T-helper 22 cell (primary cell): ENCODE measurements at places on chromosomes 5 and 9.

DNA sequence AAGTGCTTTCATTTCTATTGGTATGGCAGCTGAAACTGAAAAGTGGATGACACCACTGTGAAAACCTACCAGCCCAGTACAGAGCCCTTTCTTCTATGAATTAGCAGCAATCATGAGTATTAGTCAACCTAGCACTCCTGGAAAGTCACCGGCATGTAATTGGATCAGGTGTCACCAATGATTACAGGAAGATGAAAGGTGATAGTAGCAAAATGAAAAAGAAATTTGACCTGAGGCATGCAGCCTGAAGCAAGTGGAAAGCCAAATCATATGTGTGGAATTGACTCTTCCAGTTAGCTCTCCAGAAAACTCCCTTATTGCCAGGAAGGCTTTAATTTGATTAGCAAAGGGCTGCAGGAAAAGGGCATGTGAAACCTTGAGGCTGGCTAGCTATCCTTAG is 81.2 kb upstream of the NAA35 start:
- DNase-seq: no peak

DNA sequence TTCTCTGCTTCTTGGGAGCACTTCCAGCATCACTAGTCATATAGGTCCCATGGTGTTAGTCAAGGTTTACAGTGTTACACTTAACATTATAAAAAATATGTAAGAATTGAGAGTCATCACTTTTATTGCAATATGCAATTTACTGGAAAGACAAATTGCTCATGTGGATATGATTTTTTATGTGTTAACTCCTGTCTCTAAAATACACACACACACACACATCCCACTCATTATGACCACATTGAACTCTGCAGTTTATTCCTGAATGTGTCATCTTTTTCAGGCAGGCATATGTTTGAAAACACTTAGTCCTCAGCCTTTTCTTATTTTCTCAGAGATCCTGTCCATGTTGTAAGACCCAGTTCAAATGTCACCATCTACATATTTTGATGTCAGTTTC is 148.5 kb upstream of the MRPS30 start:
- no peak for DNase-seq

DNA sequence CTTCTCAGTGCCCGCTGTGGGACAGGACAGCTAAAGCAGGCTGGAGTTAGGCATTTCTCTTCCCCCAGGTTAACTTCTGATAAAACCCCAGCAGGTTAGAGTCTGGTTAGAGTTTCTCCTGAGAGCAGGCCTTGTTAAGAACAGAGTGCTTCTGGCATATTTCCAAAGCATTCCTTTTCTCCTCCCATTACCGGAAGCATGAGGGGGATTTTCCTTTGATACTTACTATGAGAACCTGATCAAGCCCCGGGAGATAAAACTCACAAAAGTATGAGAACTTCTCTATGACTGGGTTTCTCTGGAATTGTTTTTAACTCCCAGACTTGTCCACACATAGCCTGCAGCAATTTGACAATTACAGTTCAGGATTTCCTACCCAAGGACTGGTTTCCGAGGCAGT is 77.4 kb upstream of the MAST4 start:
- no peak for DNase-seq

DNA sequence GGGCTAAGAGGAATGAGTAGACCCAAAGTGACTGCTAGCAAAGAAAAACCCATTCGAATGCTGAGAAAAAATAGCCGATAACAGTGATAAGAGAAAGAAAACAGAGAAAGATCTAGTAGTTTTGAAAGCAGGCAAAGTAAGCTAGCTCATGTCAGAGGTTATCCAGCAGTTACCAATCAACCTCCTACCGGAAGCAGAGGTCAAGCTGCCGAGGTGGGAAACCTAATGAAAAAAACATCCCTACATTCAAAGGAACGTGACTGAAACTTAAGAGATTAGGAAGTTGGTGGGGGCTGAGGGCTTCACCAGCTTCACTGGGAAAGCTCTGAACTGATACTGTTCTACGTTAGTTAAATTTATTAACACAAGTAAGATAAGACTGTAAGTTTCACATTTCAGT is 32.6 kb downstream of the SSBP2 start:
- DNase-seq: no peak

DNA sequence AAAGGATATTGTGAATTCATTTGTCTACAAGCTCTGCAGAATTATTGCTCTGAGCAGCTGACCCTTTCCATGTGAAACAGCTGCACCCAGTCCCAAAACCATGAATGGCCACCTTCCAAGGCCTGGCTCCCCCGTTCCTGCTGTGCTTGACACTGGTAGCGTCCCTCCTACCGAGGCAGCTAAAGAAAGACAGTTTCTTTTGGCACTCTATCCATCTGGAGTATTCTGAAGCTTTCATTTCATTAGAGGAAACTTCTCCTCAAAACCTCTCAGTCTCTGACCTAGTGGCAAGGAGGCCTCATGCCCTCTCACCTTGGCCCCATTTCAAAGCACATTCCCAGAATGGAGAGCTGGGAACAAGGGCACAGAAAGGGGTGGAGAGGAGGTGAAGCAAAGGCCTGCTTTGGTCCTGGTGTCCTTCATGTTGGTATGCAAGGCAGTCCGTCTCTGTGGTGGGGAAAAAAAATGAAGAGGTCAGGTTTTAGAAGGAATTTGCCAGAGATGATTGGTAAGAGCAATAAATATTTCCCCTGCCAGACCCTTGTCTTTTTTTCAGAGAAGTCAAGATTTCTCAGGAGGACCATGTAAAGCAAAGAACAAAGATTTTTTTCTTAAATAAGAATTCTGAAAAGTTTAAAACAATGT is 232.0 kb downstream of the RFK start:
- no peak for DNase-seq

GRCh38 chr5:1831677-1832313 is 30.6 kb downstream of the NDUFS6 start:
- DNase-seq: no peak

- DNase-seq: no peak
These were observed 40.1 kb downstream of the ALDH1A1 start for GRCh38 chr9:72912476-72913381.

GRCh38 chr5:133273661-133274596 is 222.1 kb downstream of the HSPA4 start:
- no peak for DNase-seq

GRCh38 chr5:79261897-79262296 is 26.0 kb downstream of the JMY start:
- DNase-seq: no peak

DNA sequence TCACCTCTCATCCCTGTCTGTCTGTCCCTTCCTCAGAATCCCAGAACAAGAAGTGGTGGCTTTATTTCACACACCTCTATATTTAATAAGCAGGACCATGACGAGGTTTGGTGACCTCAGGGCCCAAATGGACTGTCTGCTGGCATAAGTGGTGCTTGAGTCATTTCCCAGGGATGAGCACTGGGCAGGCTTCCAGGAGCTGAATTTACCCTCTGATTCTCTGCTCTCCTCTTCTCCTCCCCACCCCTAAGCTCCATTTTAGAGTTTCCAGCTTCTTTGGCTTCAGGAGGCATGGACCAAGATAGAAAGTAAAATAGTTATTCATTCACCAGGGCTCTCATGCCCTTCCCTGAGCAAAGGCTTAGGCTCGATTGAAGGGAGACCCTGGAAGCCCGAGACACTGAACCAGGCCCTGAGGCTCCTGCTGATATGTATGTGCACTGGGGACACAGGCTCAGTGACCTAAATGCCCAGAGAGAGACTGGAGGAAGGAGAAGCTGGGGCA is 69.1 kb downstream of the PPARGC1B start:
- no peak for DNase-seq

GRCh38 chr5:75351139-75351926 is 14.3 kb downstream of the HMGCR start:
- no peak for DNase-seq

- no peak for DNase-seq
These were observed at the start of gene TLR4 for GRCh38 chr9:117704024-117704575. TSS of gene TLR4 (plus strand) at chr9:117704403. CDS start at chr9:117704473, 70 bp downstream.

- no peak for DNase-seq
These were observed 39.4 kb upstream of the STARD4 start for GRCh38 chr5:111551569-111552275.

- DNase-seq: no peak
These were observed 3.7 kb upstream of the EGR1 start for GRCh38 chr5:138461343-138462125.

- no peak for DNase-seq
These were observed 6.0 kb upstream of the CCIN start for GRCh38 chr9:36163049-36163785.

GRCh38 chr9:85510830-85511504 is 230.8 kb downstream of the AGTPBP1 start:
- DNase-seq: no peak

DNA sequence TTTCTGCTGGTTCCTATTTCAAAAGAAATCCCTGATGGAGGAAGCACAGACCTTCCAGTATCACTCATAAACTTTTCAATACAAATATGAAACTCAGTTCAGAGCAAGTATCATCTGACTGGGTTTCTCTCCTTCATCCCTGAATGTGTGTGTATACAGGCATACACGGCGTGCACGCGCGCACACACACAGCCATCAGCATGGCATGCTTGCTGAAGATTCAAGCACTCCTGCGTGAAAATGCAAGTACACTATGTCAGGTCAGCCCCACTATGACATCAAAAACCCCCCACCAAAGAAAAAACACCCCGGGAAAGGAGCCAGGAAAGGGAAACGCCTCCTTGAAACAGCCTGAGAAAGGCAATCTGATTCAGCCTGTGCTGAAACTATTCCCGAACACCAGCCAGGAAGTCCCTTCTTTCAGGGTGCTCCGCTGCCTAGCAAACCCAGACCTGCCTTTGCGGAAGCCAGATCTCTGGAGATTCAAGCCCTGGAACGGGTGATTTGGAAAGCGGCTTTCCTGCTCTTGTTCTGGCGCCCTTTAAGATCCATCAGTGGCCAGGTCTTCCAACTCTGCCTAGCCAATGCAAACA is 831 bp downstream of the KLHL3 start:
- no peak for DNase-seq

GRCh38 chr5:180977852-180978251 is 10.8 kb upstream of the BTNL3 start:
- no peak for DNase-seq

- DNase-seq: no peak
These were observed 30.1 kb downstream of the CHD1 start for GRCh38 chr5:98898743-98899142.

GRCh38 chr9:105449081-105449480 is 1.2 kb downstream of the FSD1L start:
- no peak for DNase-seq

DNA sequence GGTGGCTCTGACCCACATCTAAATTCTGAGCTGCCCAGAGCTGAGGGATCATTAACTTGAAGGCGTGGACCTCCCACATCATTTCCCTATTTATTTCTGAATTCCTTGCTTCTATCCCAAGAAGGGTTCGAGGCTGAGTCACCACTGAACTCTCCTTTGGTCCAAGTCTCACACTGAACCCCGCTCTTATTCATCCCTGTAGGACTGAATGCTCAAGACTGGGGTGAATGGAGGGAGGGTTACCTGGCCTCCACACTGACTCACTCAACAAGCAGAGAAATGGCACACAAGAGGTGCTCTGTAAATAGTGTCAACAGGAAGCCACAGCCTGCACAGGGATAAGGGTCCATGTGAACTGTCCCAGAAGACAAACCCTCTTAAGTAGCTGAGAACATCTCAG is 79.1 kb upstream of the FSTL4 start:
- no peak for DNase-seq

DNA sequence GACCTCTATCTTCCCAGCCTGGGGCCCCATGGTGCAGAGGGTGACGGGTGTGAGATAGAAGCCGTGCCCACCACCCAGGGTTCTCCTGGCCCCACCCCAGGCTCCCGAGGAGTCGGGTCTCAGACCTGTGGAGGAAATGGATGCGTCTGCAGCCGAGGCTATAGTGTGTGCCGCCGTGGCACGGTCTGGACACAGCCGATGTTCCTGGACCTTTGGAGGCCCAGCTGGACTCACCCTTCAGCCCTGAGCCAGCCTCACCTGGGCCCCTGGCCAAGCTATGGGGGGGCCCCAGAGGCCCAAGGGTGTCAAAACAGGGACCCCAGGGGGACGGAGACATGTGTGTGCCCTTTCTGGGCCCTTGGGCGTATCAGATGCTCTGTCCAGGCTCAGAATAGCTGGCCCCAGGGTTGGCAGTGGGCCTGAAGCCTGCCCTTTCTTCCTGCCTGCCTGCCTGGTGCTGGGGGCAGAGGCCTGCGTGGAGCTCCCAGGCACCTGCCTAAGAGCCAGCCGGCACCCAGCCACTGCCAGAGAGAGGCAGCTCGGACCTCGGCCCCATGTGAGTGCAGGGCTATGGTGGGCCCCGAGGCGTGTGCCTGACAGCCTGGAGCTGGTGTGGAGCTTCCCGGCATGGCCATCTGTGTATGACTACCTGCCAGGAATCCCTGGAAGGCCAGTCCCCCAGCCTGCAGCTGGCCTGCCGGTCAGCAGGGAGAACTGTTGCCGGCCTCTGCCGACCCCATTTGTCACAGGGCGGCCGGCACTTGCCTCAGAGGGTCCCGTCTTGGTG is 41.8 kb downstream of the KCNT1 start:
- DNase-seq: no peak

- no peak for DNase-seq
These were observed 25.5 kb downstream of the ACTL7B start for GRCh38 chr9:108830272-108830671.

GRCh38 chr5:168317521-168318147 is 26.2 kb downstream of the WWC1 start:
- no peak for DNase-seq

DNA sequence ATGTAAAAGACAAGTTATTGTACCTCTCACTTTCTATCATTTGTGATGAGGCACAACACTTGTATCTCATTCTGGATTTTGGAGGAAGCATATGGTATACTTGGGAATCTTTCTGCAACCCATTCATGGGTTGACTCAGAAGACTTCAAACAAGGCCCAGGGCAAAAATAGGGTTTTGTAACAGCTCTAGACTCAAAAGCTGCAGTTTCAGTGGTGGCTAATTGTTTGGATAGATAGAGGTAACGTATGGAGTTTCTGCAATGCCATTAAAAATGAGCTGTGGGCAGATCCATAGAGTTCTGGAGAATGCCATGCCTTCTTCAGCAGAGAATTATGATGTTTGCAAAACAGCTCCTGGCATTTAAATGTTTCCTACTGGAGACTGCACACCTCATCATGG is 279.6 kb upstream of the VLDLR start:
- DNase-seq: no peak

- no peak for DNase-seq
These were observed 12.8 kb downstream of the OSTF1 start for GRCh38 chr9:75101004-75101588.

DNA sequence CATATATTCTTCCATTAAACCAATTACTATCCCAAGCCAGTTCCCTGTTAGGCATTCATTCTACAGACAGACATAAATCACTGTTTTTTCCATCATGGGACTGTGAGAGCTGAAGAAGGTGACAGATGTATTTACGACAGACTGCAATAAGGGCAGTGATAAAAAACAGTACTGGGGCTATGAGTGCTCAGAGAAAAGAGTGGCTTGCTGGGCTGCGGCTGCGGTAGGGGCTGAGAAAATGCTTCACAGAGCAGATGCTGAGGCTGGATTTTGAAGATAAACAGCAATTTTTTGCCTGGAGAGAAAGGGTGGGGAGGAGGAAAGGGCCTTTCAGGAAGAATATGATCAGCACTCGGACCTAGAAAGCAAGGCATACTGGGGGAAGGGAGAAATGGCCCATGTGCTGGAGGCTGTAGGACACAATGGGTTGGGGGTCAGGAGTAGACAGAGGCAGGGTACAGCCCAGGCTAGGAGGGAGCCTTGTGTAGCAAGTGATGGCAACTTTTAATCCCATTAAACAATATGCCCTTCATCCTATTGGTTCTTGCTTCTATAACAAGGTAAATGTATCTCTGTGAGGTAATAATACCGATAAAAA is 279.3 kb downstream of the ASTN2 start:
- no peak for DNase-seq
